ENCODE measurements at places on chromosomes 6 and 20.

DNA sequence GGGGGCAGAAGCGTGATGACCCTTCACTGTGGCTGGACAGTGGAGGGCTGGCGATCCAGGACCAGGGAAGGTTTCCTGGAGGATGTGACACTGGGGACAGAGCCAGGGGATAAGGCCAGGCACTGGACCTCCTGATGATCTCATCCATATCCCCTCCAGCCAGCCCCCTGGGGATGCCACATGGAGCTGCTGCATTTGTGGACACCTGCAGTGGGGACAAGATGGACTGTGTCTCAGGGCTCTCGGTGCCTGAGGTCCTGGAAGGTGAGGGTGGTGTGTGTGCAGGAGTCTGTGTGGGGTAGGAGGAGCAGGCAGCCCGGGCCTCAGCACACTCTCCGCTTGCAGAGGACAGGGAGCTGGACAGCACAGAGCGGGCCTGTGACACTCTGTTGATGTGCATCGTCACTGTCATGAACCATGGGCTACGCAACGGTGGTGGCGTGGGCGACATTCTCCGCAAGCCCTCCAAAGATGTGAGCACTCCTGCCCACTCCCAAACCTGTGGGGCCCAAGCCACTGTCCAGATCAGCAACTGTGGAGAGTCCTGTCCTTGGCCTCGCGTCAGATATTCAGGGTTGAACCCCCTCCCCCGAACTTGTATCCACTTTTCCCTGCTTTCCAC lies 19.9 kb downstream of the UQCC2 start:
- DNase-seq, result no peak

DNA sequence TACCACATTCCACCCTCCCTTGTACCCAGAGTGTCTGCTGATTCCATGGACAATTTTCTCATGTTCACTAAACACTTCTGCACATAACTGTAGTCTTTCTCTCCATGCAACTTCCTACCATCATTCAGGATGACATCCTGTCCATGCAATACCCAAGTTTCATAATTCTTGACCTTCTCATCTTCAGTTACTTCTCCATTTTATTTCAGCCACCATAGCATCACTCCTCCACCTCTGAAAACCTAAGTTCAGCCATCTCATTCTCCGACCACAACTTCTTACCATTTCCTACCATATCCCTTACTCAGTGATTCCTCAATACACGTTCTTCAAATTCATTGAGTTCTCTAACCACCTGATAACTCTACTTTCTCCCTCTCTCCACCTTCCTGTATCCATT lies 216.5 kb upstream of the TENT5A start:
- DNase-seq, result no peak

GRCh38 chr6:69704916-69705315 lies 91.9 kb downstream of the LMBRD1 start:
- no peak for DNase-seq

GRCh38 chr6:150346346-150346745 lies 22.5 kb upstream of the IYD start:
- DNase-seq, result no peak

DNA sequence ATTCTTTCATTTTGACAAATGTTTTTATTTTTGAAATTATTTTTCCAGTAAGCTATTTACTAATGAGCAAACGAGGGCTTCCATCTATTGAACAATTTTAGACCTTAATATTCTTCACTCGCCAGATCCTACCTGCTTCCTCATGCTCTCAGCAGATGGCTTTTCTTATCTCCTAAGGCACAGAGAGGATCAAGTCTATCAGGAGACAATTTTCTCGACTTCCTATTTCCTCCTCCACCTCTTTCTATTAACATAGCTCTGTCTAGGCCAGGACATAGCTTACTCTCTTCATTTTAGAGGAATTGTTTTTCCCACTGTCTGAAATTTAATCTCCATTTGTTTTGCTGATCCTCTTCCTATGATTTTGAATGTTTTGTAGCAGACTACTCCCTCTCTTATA lies 87.0 kb upstream of the MAN1A1 start:
- no peak for DNase-seq

GRCh38 chr6:105824732-105825131 lies 261.4 kb upstream of the PRDM1 start:
- DNase-seq, result no peak

DNA sequence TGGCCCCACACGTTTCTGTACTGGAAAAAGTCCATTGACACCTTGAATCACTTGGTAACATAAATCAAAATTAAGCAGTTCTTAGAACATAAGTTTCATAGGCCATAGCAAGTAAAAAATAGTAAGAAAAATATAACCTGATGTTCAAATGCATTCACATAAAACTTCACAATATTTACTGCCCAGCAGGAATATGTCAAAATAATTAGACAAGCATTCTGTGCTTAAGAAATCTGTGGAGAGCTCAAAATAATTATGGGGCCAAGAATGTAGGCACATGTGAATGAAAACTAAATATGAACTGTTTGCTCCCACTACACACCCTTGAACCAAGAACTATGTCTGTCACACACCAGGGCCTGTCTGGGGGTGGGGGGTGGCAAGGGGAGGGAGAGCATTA lies 70.8 kb downstream of the IPCEF1 start:
- DNase-seq, result no peak

GRCh38 chr6:122140031-122140430 lies 259.4 kb upstream of the HSF2 start:
- DNase-seq, result no peak

Measured in NCI-H748 treated with DMSO at 0.1 percent for 48 hours (cell line).